ENCODE measurements at places on chromosomes 13 and 19.
A peak's percentile ranks its signal among the peaks of the same experiment; 100 is the strongest.

- H3K36me3 ChIP-seq, result no peaks in the 10 kb centered on the region
- DNase-seq, result no peak
- no peaks in the 10 kb centered on the region for H3K27me3 ChIP-seq
- no peaks in the 10 kb centered on the region for H3K4me1 ChIP-seq
- no peak overlapping the region for H3K27ac ChIP-seq
These were observed 56.3 kb downstream of the TNFSF13B start for GRCh38 chr13:108325863-108326262.

DNA sequence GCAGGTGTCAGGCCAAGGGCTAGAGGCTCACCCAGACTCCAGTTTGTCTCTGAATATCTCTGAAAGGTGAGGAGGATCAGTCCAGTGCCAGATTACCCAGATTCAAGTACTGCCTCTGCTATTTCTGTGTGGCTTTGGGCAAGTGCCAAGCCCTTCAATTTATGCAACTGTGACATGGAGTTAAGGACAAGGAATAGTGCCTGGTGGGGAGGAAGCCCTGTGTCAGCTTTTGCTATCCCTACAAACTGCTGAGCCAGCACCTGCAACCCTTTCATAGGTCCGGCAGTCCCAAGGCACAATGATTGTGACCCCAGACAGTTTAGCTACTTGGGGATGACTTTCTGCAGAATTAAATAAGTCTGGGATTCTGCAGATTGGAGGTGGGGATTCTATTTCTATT lies 123.0 kb downstream of the KL start:
- H3K4me1 ChIP-seq, result peaks cover 23% of the 10 kb centered on the region
- peaks cover 17% of the 10 kb centered on the region for H3K36me3 ChIP-seq
- no peak for DNase-seq
- no peaks in the 10 kb centered on the region for H3K27me3 ChIP-seq
- H3K27ac ChIP-seq, result peak overlapping the region; percentile 27

DNA sequence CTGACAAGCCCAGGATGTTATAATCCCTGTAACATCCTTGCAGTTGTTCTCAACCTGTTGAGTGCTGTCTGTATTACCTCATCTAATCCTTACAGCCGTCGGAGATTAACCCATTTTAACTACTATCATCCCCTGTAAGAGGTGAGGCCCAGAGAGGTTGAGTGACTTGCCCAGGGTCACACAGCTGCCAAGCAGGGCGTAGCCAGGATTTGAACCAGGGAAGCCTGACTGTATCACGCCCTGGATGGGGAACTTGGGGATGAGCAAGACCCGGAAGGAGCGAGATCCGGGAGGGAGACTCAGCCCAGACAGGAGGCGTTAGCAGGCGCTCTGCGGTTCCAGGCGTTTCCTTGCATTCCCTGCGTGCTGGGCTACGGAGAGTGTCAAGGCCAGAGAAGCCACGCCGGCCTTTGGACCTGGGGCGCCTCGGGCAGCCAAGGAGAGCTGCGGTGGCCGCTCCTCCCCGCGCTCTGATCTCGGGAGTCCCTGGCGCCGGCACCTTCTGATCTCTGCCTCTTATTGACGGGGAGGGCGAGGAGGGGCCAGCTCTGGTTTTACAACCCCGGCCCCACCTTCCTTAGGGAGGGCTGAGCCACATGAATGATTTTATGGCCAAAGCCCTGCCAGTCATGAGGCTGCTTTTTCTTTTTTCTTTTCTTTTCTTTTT lies 6.2 kb downstream of the SULT2B1 start:
- H3K27ac ChIP-seq, result peak overlapping the region; percentile 76
- no peaks in the 10 kb centered on the region for H3K36me3 ChIP-seq
- no peaks in the 10 kb centered on the region for H3K27me3 ChIP-seq
- H3K4me3 ChIP-seq, result peak overlapping the region; percentile 25
- no peaks in the 10 kb centered on the region for H3K4me1 ChIP-seq
- DNase-seq, result no peak

GRCh38 chr13:95327190-95327589 lies 25.9 kb upstream of the ABCC4 start:
- no peaks in the 10 kb centered on the region for H3K36me3 ChIP-seq
- H3K4me1 ChIP-seq, result no peaks in the 10 kb centered on the region
- H3K27ac ChIP-seq, result no peak overlapping the region
- peaks cover 7% of the 10 kb centered on the region for H3K27me3 ChIP-seq
- no peak overlapping the region for H3K4me3 ChIP-seq

GRCh38 chr13:45412274-45413049 lies 5.7 kb downstream of the SLC25A30 start:
- H3K27me3 ChIP-seq, result no peaks in the 10 kb centered on the region
- H3K4me1 ChIP-seq, result peaks cover 26% of the 10 kb centered on the region
- no peak overlapping the region for H3K4me3 ChIP-seq
- H3K27ac ChIP-seq, result no peak overlapping the region
- no peaks in the 10 kb centered on the region for H3K36me3 ChIP-seq
- no peak for DNase-seq

DNA sequence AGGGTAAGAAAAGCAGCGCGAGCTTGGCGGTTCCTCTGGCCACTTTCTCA lies at the start of gene DMRTC2:
TSS of gene DMRTC2 (plus strand) at position 42 of the 50 bp plus-strand sequence. CDS start 2,387 bp downstream, outside the sequence.
- no peaks in the 10 kb centered on the region for H3K4me1 ChIP-seq
- no peaks in the 10 kb centered on the region for H3K36me3 ChIP-seq
- no peak for DNase-seq
- H3K27ac ChIP-seq, result no peak within 1 kb of the TSS
- H3K4me3 ChIP-seq, result no peak within 1 kb of the TSS

DNA sequence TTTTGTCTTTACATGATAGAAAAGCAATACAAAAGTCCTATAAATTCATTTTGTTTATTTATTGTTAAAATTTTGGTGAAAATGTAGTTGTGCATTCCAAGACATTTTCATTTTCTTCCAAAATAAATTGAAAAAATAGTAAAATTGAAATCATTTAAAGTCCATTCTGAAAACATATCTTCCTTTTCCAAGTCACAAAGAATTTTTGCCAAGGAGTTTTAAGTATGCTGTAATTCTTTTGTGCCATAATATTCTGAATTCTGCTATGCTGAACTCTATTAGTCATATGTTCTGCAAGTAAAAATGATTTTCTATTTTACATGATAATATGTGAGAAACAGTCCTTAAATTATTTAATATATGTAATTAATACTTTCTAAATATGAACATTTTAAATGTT lies 879.6 kb upstream of the SLC10A2 start:
- no peak overlapping the region for H3K27ac ChIP-seq
- no peaks in the 10 kb centered on the region for H3K36me3 ChIP-seq
- no peak overlapping the region for H3K4me3 ChIP-seq
- no peaks in the 10 kb centered on the region for H3K27me3 ChIP-seq
- H3K4me1 ChIP-seq, result no peaks in the 10 kb centered on the region

- DNase-seq, result no peak
- H3K27ac ChIP-seq, result peak overlapping the region; percentile 92
- H3K36me3 ChIP-seq, result no peaks in the 10 kb centered on the region
- H3K27me3 ChIP-seq, result no peaks in the 10 kb centered on the region
- no peak overlapping the region for H3K4me3 ChIP-seq
- peaks cover 100% of the 10 kb centered on the region for H3K4me1 ChIP-seq
These were observed 4.9 kb upstream of the LYPD3 start for GRCh38 chr19:43470288-43470687.

DNA sequence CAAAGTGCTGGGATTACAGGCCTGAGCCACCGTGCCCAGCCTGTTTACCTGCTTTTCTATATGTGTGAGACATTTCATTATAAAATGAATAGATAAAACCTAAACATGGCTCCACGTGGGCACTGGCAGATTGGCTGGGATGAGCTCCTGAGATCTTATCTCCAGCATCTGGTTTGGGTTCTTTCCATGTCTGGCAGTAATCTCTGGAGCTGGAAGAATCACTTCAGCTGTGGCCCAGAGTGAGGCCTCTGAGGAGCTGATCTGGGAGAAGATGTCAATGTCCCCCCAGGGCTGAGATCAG lies 5.5 kb upstream of the SULT2A1 start:
- H3K4me1 ChIP-seq, result no peaks in the 10 kb centered on the region
- H3K27ac ChIP-seq, result no peak overlapping the region
- no peaks in the 10 kb centered on the region for H3K36me3 ChIP-seq
- no peak overlapping the region for H3K4me3 ChIP-seq
- H3K27me3 ChIP-seq, result no peaks in the 10 kb centered on the region

- H3K4me3 ChIP-seq, result no peak overlapping the region
- H3K27ac ChIP-seq, result no peak overlapping the region
- DNase-seq, result no peak
These were observed 24.1 kb downstream of the HNRNPM start for GRCh38 chr19:8468761-8469373.

DNA sequence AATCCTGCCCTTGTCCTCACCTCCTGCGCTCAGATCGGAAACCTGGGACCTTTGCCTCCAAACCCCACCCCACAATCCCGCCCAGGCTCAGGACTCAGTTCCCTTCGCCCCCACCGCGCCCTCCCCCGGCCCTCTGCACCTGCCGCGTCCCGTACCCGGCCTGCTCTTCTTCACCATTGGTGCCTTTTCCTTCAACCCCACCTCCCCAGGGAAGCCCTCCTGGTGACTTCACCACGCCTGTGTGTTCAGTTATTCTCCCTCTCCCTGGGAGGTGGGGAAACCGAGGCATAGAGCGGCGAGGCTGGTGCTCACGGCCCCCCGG lies 19.3 kb upstream of the TCF3 start:
- H3K27me3 ChIP-seq, result peaks cover 100% of the 10 kb centered on the region
- peaks cover 44% of the 10 kb centered on the region for H3K4me1 ChIP-seq
- DNase-seq, result no peak
- H3K27ac ChIP-seq, result no peak overlapping the region
- peak overlapping the region; percentile 49 for H3K4me3 ChIP-seq
- no peaks in the 10 kb centered on the region for H3K36me3 ChIP-seq

DNA sequence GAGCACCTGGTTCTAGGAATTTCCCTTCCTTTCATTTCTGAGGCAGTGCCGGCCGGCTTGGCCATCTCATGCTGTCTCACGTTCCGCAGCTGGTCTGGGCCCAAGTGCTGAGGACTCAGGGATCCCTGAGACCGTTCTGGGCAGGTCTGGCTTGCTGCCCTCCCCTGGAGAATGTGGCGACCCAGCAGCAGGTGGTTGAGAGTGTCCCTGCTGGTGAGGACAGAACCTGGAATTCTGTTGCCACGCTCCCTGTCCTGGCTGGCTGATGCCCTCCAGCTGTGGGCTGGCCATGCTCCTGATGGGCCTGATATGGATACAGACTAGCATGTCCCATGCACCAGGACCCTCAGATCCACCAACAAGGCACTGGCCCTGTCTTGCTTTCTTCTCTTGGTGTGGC lies 114.0 kb upstream of the C1QTNF9B start:
- no peaks in the 10 kb centered on the region for H3K27me3 ChIP-seq
- no peaks in the 10 kb centered on the region for H3K36me3 ChIP-seq
- no peak overlapping the region for H3K4me3 ChIP-seq

GRCh38 chr13:114061744-114062143 lies 70.7 kb downstream of the RASA3 start:
- no peak for DNase-seq
- H3K4me3 ChIP-seq, result no peak overlapping the region
- H3K4me1 ChIP-seq, result peaks cover 31% of the 10 kb centered on the region
- H3K27ac ChIP-seq, result no peak overlapping the region

DNA sequence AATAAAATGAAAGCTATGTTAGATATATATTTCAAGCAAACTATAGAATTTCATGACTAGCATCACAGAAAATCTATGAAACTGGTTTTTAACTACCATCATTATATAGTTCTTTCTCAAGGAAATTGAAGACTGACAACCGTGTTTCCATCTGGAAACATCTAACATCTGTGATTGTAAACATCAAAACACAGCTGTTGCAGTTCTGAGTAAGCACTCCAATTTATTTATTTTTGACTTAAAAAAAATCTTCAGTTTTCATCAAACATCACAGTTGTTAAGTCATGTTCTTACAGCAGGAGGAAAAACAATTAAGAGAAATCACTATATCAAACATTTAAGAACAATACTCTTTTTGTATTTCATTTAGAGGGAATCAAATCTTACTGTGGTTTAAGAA lies 1653.0 kb upstream of the MIR17HG start:
- DNase-seq, result no peak
- H3K27me3 ChIP-seq, result no peaks in the 10 kb centered on the region
- no peaks in the 10 kb centered on the region for H3K36me3 ChIP-seq
- no peaks in the 10 kb centered on the region for H3K4me1 ChIP-seq
- H3K4me3 ChIP-seq, result no peak overlapping the region

- H3K36me3 ChIP-seq, result no peaks in the 10 kb centered on the region
- H3K4me1 ChIP-seq, result no peaks in the 10 kb centered on the region
- no peak overlapping the region for H3K27ac ChIP-seq
- no peak for DNase-seq
- H3K27me3 ChIP-seq, result peaks cover 40% of the 10 kb centered on the region
These were observed 9.2 kb upstream of the CEACAM18 start for GRCh38 chr19:51469162-51469561.
